ENCODE measurements at places on chromosomes 7 and 10. TPM values are rescaled to one million over a fixed set of nuclear protein-coding genes. Genes with fewer than 3 reads are reported as not detected.

DNA sequence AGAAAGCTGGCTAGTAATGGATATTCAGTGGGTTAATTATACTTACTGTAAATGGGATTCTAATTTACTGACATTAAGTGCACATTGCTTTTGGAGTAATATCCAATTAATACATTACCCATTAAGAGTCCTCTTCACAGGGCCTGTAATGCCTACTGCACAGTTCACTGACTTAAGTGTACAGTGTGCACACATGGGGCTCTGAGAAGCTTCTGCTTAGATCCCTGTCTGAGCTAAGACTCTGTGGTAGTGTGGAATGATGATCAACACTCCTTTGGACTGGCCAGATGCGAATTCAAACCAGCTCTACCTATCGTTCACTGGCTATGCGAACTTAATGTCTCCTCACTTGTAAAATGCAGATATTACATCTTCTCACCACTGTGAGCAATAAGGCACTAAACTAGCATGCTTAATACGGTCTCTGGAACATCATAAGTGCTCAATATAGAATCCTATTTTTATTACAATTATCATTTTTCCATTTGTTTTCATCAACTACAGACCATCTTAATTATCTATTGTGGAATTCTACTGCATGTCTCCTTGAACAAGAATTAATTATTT, 53.8 kb upstream of the SEC61G start:
- DNase-seq = no peak
- H3K27ac ChIP-seq = peak overlapping the region; percentile 3
- no peaks in the 10 kb centered on the region for H3K27me3 ChIP-seq
- H3K36me3 ChIP-seq = no peaks in the 10 kb centered on the region
- peaks cover 13% of the 10 kb centered on the region for H3K4me1 ChIP-seq

GDF2 gene
- total RNA-seq = not detected

BCCIP gene
- total RNA-seq = 51.1 TPM

GRCh38 chr10:117462816-117463544, 79.6 kb upstream of the EMX2 start:
- DNase-seq = no peak
- H3K27ac ChIP-seq = no peak overlapping the region
- H3K4me1 ChIP-seq = no peaks in the 10 kb centered on the region
- H3K36me3 ChIP-seq = no peaks in the 10 kb centered on the region
- H3K4me3 ChIP-seq = no peak overlapping the region
- no peaks in the 10 kb centered on the region for H3K27me3 ChIP-seq

DNA sequence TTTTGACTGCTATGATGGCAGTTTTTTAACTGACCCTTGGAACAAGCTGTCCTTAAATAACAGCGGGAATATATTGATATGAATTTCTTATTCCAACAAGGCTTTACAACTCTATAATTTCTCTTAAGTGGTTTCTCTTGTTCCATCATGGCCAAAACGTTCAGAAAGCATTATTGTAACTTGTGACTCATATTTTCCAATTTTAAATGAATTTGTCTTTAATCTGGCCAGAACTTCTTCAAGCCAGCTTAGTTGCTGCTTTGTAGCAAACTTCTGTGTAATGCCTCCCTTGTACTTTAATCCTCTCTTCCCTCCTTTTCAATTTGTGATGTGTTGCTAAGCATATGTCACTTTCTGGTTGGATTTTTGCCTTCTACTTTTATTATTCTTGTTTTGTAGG, 271.9 kb downstream of the KIF20B start:
- no peak overlapping the region for H3K4me3 ChIP-seq
- no peaks in the 10 kb centered on the region for H3K36me3 ChIP-seq
- no peak overlapping the region for H3K27ac ChIP-seq
- H3K4me1 ChIP-seq = no peaks in the 10 kb centered on the region

GRCh38 chr7:70288781-70289456, 690.6 kb downstream of the AUTS2 start:
- no peak for DNase-seq
- H3K27me3 ChIP-seq = no peaks in the 10 kb centered on the region
- H3K36me3 ChIP-seq = no peaks in the 10 kb centered on the region
- no peak overlapping the region for H3K27ac ChIP-seq
- no peaks in the 10 kb centered on the region for H3K4me1 ChIP-seq
- no peak overlapping the region for H3K4me3 ChIP-seq

CLDN12 gene
- 9.5 TPM for total RNA-seq

GRCh38 chr10:43644252-43644651, 4.4 kb downstream of the ZNF32 start:
- H3K4me3 ChIP-seq = peak overlapping the region; percentile 39
- H3K27me3 ChIP-seq = no peaks in the 10 kb centered on the region
- peaks cover 6% of the 10 kb centered on the region for H3K4me1 ChIP-seq
- H3K36me3 ChIP-seq = peaks cover 55% of the 10 kb centered on the region

DNA sequence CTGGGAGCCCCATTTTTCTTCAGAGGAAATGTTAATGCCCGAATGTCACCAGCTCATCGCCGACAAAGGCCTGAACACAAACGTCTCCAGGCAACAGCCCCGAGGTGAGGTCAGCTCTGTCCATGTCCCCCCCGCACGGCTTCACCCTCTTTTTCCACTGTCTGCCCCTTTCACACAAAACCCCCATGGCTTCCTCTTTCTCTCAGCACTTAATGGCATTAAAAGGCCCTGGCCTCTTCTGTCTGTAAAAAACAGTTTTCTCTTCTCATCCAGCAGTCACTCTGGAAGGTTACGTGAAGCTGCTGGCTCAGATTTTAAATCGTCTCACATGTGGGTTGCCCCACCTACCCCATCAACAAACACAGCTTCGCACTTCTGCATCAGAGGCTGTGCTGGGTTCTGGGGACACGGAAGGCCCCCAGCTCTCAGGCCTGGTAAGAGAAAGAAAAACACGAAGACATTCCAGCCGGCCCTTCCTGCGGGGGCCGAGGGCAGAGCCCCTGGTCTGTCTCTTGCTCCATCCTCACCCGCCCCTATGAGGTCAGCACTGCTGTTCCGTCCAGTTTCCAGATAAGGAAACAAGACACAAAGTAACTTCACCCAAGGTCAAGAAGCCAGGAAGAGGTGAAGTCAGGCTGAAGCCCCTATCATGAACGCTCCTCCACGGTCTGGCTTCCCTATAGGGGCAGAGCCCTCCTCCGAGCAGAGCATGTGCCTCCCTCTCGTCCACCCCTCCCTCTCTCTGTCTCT, 91.1 kb upstream of the PDGFA start:
- no peak overlapping the region for H3K4me3 ChIP-seq
- no peaks in the 10 kb centered on the region for H3K4me1 ChIP-seq
- peak overlapping the region; percentile 69 for H3K27ac ChIP-seq
- H3K36me3 ChIP-seq = no peaks in the 10 kb centered on the region
- no peak for DNase-seq
- no peaks in the 10 kb centered on the region for H3K27me3 ChIP-seq

GRCh38 chr7:117281562-117281961, 41.3 kb downstream of the WNT2 start:
- H3K27me3 ChIP-seq = no peaks in the 10 kb centered on the region
- DNase-seq = no peak
- no peak overlapping the region for H3K4me3 ChIP-seq
- no peaks in the 10 kb centered on the region for H3K4me1 ChIP-seq
- H3K36me3 ChIP-seq = no peaks in the 10 kb centered on the region

Measured in gastrocnemius medialis (tissue), 4 donors.